ENCODE measurements at places on chromosomes 12 and 14.

GRCh38 chr14:64715628-64716412 is 11.6 kb downstream of the PLEKHG3 start:
- DNase-seq = no peak

GRCh38 chr12:12877153-12877768 is 14.1 kb upstream of the GPRC5A start:
- DNase-seq = no peak

DNA sequence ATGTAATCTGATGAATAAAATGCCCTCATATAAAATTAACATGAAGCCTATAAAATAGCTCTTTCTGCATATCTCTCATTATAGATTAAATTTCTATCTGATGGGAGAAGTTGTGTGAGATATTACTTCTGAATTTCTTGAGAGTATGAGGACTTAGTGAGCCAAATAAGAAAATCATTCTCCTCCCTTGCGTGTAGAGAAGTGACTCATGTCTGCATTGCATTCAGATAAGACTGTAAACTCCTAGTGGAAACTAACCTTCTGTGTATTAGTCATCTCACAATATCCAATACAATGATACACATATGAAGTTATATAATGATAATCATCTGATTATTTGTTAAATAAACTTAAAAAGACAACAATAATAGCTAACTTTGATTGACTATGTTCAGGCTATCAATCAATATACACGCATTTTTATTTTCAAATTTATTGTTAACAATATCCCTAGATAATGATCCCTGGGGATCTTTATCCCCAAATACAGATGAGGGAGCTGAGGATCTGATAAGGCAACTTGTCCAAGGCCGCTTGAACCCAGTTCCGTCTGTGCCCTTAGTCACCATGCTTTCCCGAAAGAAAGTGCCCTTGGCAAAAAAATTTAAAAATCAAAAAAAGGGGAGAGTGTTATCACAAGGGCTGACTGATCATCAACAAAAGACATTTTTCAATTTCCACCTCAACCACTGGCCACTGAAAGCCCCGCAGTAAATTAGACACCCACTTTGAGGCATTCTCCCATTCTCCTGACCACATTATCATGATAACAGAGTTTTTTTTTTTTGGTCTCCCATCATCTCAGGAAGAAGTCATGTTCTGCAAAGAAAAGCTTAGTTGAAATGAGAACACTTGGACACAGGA is 189.2 kb upstream of the RASSF8 start:
- no peak for DNase-seq

- DNase-seq = peak; percentile 94
Measured at GRCh38 chr14:103606963-103607668, 21.9 kb upstream of the KLC1 start.

- no peak for DNase-seq
Measured at GRCh38 chr12:59027199-59027598, 106.9 kb upstream of the LRIG3 start.

- no peak for DNase-seq
Measured at GRCh38 chr12:51837286-51837685, 11.2 kb downstream of the FIGNL2 start.

DNA sequence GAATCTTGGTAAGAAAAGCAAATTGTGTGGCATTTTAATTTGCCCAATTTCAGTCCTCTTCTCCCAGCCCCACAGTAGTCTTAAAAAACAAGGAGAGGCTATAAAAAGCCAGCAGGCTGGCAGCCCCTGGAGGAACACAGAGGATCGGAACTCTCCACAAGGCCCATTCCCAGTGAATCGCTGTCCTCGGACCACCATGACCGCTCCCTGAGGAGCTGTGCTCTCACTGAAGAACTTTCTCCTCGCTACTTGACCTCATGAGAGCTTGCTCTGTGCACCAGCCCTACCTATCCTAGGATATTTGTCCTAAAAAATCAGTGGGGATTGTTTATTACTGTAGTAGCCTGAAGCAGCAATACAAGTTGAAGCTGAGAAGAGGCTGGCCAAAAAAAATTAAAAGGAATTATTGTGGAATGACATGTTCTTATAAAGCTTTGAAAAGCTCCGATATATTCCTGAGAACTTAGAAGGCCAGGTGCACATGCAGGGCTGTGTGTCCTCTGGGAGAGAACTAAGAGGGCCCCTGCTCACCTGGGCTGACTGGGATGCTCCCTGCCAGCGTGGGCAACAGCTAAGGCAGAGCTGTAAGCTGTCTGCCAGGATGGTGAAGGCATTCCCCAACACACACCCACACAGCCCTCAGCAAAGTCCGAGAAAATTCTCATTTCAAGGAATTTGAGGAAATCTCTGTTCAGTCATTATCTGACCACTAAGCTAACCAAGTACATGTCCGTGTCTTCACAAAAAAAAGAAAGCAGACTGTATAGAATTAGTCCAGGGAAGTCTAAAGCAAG is 148.8 kb upstream of the SFSWAP start:
- no peak for DNase-seq

DNA sequence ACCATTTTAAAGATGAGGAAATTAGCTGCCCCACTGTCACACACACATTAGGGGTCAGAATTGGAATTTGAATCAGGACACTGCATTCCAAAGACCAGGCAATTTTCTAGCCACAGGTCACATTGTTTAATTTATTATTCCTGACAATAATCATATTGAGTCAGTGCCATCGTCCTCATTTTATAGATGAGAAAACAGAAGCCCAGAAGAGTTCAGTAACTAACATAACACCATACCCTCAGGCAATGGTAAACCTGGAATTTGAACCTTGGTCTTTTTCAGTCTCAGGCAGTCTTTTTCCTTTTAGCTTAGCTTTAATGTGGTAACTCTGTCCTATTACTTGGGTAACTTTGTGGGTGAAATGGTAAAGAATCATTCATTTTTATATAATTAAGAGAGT is 330.3 kb upstream of the SYT1 start:
- no peak for DNase-seq

- peak; percentile 62 for DNase-seq
Measured at GRCh38 chr14:92693998-92694795, 54.2 kb downstream of the LGMN start.

DNA sequence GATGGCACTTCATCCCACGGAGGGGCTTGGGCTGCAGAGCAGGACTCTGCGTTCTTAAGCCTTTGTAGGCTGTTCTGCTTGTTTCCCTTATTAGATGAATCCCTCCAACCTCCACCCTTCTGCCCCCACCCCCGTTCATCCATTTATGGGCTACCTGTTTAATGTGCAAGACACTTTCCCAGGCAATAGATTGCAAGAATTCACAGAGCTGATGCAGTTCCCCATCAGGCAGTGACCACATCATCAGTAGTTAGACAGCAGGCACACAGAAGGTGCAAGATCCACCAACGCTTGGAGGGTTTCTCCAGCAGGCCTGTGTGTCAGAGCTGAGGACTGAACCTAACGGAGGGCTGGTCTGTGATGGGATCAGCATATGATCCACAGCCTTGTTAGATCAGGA is 1.2 kb upstream of the C1R start:
- DNase-seq = no peak

GRCh38 chr12:32273712-32274111 is 125.6 kb upstream of the FGD4 start:
- DNase-seq = peak; percentile 30

DNA sequence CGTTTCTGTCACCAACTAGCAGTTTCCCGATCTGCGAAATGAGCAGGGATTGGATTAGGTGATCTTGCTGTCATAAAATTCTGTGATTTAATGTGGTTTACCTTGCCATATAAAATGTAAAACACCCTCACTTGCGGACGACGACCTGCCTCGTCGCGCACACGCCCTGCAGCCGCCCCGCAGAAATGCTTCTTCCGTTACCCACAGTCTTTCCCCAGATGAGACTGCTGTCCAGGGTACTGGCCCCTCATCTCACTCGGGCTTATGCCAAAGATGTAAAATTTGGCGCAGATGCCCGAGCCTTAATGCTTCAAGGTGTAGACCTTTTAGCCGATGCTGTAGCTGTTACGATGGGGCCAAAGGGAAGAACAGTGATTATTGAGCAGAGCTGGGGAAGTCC is 17.7 kb upstream of the FOXJ2 start:
- DNase-seq = no peak

GRCh38 chr14:67410313-67410712 is 1.7 kb downstream of the PLEK2 start:
- DNase-seq = no peak

GRCh38 chr12:133222211-133222610 is 13.5 kb downstream of the ANHX start:
- no peak for DNase-seq

GRCh38 chr12:121534495-121535148 is 46.2 kb downstream of the KDM2B start:
- DNase-seq = no peak

- no peak for DNase-seq
Measured at GRCh38 chr12:64736771-64737170, 22.4 kb downstream of the GNS start.

GRCh38 chr14:68939893-68940613 is 39.0 kb downstream of the ACTN1 start:
- peak; percentile 85 for DNase-seq

- DNase-seq = no peak
Measured at GRCh38 chr12:47576289-47576945, 129.4 kb downstream of the RPAP3 start.

- DNase-seq = no peak
Measured at GRCh38 chr12:96007729-96008128, 11.6 kb upstream of the HAL start.

DNA sequence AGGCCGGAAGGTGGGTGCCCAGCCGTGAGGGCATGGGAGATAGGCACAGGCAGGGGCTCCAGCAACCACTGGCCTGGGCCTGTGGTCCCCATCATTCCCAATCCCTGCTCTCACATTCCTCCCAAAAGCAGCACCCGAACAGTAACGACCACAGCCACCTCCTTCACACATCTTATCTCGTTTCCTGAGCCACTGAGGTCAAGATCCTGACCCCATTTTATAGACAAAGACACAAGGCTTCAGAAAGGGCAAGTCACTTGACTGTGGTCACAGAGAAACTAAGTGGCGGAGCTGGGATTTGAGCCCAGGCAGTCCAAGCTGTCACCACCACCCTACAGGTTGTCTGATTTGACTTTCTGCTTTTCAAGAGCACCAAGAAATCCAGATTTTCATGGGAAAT is 38.9 kb downstream of the DTX1 start:
- DNase-seq = no peak

- DNase-seq = no peak
Measured at GRCh38 chr12:94172031-94172430, 23.7 kb downstream of the PLXNC1 start.

DNA sequence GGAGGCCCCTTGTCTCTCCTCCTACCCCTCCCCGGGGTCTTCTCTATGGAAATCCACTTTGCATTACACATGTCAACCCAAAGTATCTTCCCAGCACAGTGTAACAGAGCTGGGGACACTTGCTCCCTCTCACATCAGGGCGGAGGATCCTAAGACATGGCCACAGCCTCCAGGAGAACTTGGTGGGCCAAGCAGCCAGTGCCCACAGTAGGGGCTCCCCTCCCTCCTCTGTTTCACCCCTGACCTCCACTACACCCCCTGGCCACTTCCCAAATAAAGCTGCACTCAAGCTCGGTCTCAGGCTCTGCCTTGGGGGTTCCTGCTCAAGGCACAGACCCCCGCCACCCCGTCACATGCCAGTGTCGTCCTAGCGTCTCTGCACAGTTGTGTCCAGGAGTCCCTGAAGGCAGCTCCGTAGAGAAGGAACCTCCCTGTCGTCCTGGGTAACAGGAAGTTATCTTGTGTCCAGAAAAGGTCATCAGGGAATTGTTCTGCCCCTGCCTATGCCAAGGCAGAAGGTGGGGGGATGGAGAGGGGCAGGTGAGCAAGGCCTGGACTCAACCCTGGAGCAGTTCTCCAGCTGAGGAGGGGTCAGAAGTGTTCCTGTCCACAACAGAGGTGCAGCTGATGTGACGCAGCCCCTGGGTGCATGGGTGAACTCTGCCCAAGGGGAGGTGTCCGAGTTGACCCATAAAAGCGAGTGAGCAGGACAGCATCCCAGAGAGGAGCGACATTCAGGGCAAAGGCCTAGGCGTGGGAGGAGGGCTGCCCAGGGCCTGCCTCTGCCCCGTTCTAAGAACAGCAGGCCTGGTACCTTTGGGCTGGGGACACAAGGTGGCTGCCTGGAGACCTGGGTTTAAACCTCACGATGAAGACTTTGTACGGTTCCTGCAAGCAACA is 25.5 kb downstream of the DIO3 start:
- peak; percentile 10 for DNase-seq

DNA sequence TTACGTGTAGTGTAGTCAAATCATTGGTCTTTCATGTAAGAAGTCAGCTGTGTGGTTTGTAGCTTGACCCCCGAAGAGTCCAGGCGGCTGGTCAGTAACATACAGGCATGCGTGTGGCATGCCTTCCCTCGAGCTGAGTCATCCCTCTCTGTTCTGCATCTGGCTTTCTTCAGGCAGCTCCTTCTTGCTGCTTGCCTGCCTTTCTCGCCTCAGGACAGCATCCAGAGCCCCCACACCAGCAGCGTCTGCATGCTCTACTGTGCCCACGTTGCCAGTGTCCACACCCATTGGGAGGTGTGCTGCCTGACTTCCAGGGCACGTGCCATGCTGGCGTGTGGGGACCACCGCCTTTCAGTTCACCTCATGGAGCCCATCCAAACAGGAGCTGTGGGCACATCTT is 96.8 kb downstream of the EP400 start:
- DNase-seq = no peak

DNA sequence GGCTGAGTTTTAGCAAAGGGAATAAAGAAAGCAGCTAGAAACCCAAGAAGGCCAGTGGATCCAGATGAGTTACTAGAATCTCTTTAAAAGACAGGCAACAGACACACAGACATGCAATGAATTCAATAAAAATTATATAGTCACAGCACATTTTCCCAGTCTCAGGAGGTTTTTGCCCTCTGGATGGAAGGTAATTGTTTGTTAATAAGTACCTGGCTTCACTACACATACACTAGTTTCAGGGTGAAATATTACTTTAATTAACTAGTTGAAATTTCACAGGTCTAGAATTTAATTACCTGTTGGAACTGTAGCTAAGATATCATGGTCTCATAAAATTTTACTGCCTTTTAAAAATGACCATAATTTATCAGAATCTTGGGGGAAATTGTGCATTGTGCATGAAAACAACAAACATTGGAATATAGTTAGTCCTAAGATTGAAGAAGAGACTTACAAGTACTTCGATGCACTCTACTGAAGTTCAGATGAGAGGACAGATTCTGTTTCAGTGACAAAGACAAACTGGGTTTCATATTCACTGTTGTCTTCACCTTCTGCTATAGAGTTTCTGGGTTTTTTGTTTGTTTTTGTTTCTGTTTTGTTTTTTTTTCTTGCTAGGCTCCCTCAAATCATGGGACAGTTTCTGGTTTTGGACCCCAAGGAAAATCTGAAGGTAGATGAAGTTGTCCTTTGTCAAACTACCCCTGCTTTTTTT is 277.0 kb upstream of the GARIN6 start:
- DNase-seq = no peak

- no peak for DNase-seq
Measured at GRCh38 chr14:60079723-60080122, 12.0 kb upstream of the PCNX4 start.

GRCh38 chr12:23039834-23040233 is 414.9 kb downstream of the ETNK1 start:
- DNase-seq = no peak
